Midbrain (tissue), 1 donor: ENCODE measurements at places on chromosomes 12 and 14.

GRCh38 chr12:10645910-10646309 lies 27.9 kb downstream of the STYK1 start:
- no peak for DNase-seq

- no peak for DNase-seq
Observed at GRCh38 chr12:127729381-127729780, 537.6 kb upstream of the TMEM132C start.

- DNase-seq = no peak
Observed at GRCh38 chr12:91951571-91951970, 194.1 kb downstream of the BTG1 start.

DNA sequence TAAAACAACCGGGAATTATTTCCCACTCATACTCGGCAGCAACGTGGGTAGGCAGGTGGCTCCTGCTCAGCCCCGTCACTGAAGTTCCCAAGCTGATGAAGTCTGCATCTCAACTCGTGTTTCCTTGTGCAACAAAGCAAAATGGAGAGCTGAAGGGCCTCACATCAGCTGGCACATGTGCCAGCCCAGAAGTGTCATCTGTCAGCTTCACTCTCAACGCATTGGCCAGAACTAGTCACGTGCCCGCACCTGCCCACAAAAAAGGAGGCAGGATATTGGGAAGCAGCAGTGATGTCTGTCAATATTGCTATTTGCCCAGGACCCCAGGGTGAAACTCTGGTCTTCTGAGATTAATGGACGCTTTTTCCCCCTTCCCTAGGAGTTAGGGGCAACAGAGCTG lies 344.0 kb downstream of the BCL11B start:
- no peak for DNase-seq

GRCh38 chr14:88799522-88799921 lies 6.8 kb upstream of the EML5 start:
- DNase-seq = no peak

- DNase-seq = no peak
Observed at GRCh38 chr12:56749359-56749758, 2.8 kb downstream of the PRIM1 start.

- DNase-seq = no peak
Observed at GRCh38 chr12:83827860-83828259, 1084.7 kb downstream of the SLC6A15 start.

GRCh38 chr14:65167072-65167645 lies 64.8 kb upstream of the MAX start:
- no peak for DNase-seq

- DNase-seq = no peak
Observed at GRCh38 chr12:18653465-18653864, 84.3 kb downstream of the PLCZ1 start.

DNA sequence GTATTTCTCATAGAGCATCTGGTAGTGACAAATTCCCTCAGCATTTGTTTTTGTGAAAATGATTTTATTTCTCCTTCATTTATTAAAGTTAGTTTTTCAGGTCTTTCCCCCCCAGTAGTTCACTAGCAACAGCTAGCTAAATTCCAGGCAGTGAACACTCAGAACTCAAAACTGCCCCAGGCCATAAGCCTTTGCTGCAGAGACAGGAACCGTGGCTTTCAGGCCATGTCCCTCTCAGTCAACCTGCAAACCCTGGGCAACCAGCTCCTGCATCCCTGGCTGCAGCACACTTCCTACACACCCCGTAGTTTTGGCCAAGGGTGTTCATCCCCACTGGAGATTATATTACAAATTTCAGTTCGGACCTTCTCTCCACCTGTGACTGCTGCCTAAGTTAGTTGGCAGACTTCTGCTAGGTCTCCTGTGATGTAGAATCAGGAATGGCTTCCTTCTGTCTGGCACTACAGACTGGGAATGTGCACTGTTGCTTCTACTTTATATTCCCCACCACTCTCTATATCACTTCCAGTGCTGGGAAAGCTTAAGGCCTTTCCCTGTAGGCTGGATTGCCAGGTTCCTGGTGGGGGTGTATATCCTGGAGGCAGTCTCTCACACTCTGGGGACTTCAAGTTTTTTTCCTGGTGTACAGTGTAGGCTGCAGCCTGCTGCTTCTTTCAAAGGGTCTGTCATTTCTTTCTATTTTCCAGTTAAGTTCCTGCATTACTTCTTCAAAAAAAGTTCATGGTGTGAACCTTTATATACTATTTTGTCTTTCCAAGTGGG lies 924.4 kb upstream of the LRFN5 start:
- DNase-seq = no peak

- no peak for DNase-seq
Observed at GRCh38 chr12:118034429-118035189, 18.1 kb downstream of the RFC5 start.

DNA sequence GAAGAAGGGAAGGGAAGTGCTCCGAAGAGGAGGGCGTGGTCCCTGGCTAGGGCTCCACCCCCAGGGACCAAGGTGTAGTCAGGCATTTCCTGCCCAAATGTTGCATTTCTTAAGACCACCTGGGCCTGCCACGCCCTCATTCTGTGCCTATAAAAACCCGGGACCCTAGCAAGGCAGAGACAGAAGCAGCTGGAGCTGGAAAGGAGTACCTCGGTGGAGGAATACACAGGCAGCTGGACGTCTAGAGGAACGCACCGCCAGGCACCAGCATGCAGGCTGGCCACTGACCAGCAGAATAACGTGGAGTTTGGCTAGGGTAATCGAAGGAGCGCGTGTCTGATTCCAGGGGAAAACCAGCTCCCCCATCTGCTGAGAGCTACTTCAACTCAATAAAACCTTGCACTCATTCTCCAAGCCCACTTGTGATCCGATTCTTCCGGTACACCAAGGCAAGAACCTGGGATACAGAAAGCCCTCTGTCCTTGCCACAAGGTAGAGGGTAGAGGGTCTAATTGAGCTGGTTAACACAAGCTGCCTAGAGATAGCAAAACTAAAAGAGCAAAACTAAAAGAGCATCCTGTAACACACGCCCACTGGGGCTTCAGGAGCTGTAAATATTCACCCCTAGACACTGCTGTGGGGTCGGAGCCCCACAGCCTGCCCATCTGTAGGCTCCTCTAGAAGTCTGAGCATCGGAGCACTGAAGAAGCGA lies 21.0 kb downstream of the CFL2 start:
- no peak for DNase-seq

- DNase-seq = no peak
Observed at GRCh38 chr12:128808651-128809050, 15.1 kb downstream of the SLC15A4 start.

GRCh38 chr12:2354151-2354991 lies 301.6 kb downstream of the CACNA1C start:
- DNase-seq = no peak

DNA sequence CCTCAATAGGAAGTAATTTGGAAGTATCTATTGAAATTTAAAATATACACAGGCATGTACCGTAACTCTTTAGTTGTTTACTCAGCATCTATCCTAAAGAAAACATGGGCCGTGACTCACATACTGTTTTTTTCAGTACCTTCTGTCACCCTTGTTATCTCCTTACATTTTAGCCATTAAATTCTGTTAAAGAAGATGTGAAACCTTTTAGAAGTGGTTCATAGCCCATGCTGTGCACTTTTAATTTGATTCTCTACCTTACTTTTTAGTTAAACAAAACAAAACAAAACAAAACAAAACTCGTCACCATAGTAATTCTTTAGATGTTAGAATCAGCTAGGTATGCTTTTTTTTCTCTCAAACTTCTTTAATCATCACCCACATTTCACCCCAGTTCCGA lies 494.4 kb upstream of the RGS6 start:
- DNase-seq = no peak

DNA sequence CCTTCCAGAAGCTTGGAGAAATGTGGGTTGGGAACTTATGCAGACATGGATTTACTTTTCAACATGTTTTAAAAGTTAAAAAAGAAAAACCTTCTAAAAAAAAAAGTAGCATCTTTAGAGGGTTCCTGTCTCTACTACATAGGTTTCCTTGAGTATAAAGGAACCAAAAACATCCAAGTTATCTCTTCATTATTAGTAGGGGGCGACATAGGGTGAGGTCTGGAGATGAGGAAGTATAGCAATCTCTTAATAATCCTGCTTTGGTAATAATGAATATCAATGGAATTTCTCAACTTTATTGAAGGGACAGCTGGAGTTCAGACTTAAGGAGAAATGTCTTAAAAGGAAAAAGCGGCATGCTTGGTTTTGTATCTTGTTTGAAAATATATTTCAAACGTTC lies 6.5 kb upstream of the PLXNC1 start:
- DNase-seq = no peak

DNA sequence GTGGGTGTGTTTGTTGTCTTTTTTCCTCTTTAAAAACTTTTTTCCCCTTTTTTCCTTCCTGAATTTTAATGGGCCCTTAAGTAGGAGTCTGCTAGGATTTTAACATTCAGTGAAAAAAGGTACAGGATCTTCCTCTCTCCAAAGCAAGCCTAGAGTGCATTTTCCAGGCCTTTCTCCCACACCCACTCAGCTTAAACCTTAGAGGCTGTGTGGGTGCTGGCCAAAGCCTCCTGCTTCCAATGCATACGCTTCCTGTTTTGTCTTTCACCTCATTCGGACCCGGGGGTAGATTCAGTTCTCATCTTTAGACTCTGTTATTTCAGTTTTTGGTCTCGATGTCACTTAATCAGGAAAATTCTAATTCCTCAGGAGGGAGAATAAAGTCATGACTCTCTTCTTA lies 51.2 kb downstream of the TMEM30B start:
- DNase-seq = no peak

- no peak for DNase-seq
Observed at GRCh38 chr14:24362241-24362960, 5.6 kb upstream of the NFATC4 start.

DNA sequence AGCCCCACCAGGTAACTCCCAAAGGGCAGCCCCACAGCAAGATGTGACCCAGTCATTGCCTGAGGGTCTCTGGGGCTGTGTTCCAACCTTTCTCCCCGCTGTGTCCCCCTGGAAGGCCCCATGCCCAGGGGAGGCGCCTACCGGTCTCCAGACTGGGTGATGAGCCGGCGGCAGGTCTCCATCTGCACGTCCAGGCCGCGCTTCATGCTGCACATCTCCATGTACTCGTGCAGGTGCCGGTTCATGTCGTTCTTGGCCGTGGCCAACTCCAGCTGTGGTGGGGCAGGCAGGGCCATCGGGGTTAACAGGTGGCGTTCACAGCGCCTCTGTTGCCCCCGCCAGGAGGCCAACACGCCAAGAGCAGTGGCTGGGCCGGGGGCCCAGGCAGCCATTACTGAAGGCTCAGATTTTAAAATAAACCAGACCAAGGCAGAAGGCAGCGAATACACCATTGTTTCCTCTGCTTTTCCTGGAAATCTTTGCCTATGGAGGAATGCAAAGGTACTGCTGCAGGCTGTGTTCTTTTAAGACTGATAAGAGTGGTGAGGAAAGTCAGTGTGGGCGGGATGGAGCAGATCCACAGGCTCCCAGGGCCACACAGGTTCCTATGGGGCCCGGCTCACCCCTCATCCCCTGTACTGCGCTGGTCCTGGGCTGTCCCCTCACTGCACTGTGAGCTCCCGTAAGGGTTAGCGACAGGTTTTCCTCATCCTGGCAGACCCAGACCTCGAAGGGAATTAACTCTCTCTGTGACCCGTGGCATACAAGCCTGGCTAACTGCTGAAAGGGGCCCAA lies 7.3 kb downstream of the GAPDH start:
- no peak for DNase-seq

- DNase-seq = no peak
Observed at GRCh38 chr12:24379861-24380521, 430.5 kb upstream of the SOX5 start.

GRCh38 chr12:54413284-54414190 lies 5.5 kb downstream of the ITGA5 start:
- DNase-seq = no peak

GRCh38 chr14:105591052-105591451 lies 64.7 kb downstream of the TMEM121 start:
- DNase-seq = no peak

- DNase-seq = no peak
Observed at GRCh38 chr12:50799908-50800307, 36.0 kb downstream of the ATF1 start.

DNA sequence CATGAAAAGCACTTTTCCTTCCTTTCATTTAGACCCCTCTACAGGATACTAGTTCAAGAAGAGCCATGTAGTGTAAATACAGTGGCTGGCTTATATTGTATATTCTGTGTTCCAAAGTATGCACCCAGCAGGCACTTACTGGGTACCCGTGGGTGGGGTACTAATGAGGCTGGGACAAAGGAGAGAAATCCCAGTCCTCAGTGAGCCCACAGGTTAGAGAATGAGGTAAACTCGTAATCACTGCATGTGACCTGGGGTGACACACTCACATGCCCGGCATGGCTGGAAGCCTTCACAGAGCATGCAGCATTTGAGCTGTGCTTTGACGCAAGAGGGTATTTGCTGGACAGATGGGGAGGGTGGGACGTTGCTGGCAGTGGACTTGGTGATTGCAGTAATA lies 17.1 kb downstream of the SLC24A4 start:
- DNase-seq = no peak
